CD4-positive, alpha-beta memory T cell (primary cell): ENCODE measurements at places on chromosomes 13 and 19.
A peak's percentile ranks its signal among the peaks of the same experiment; 100 is the strongest.

DNA sequence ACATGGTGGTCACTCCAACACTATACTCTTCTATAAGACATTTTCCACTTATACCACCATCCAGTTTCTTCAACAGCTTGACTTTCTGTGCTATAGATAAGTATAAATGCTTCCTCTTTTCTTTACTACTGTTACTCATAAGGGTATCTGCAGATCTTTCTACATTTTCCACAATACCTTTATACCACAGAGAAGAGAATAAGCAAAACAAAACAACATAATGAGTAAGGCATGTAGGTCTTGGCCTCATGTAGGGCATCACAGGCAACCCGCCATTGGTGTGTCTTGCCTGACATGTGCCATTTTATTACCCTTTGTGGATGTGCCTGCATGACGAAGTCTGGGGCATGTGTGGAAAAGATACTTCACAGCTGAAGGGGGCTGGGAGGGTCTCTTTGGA is 265.3 kb upstream of the STARD13 start:
- no peak for DNase-seq

- DNase-seq = no peak
Measured at GRCh38 chr13:50227361-50227760, 212.1 kb downstream of the KCNRG start.

DNA sequence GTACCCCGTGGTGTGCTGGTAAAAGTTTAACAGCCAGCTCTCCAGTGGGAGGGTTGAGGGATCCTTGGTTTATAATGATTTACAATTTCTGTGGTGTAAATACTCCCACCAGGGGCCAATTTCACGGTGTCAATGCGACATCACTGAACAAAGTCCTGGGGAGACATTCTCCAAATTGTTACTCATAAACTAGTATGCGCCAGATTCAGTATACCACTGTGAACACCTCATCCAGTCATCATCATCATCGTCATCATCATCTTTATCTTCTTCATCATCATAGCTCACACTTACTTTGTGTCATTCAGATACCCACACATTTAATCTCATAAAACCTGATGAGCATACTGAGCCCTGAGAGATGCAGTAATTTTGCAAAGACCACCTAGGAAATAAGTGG is 17.2 kb upstream of the TNFSF14 start:
- no peak for DNase-seq

DNA sequence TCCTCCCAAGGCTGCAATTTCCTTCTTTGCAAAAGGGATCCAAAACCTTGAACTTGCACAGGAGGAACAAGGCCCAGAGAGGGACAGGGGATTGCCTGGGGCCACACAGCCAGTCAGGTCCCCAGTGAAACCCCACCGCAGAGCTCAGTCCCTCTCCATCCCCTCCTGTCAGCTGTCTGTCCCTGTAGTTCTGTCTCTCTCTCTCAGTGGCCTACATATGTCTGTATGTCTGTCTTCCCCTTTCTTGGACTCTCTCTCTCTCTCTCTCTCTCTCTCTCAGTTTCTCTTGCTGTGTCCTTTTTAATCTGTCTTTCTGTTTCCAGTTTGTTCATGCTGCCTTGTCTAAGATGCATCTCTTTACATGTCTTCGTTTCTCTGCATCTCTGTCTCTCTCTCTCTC is 11.5 kb downstream of the CEACAM19 start:
- no peak for DNase-seq

DNA sequence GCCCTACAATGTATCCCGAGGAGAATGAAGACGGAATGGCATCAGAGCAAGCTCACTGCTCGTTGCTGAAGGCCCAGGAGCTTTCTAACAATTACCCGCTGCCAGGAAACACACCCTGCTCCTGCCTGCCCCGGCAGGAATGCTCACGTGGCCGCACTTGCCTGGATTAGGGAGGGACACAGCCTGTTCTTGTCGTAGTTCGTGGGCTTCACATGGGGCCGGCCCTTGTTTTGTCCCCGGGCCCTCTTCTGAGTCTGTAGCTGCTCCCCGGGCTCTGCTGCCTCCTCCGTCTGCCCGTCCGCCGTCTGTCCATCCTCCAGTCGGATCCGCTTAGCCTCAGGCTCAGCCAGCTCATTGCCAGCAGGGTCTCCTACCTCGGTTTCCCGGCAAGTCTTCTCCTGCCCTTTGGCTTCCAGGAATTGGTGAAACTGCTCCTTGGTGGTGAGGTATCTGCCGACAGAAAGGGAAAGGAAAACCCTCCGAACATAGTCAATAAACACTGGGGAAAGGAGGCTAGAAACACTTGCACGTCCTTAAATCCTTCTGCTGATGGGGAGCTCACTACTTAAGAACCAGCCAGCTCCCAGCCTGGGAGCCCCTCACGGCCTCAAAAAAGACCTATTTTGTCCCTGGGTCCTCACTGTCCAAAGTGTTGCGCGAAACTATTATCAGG is 941 bp downstream of the DUS3L start:
- no peak for DNase-seq

GRCh38 chr13:38539632-38540031 is 147.2 kb upstream of the FREM2 start:
- DNase-seq = no peak

DNA sequence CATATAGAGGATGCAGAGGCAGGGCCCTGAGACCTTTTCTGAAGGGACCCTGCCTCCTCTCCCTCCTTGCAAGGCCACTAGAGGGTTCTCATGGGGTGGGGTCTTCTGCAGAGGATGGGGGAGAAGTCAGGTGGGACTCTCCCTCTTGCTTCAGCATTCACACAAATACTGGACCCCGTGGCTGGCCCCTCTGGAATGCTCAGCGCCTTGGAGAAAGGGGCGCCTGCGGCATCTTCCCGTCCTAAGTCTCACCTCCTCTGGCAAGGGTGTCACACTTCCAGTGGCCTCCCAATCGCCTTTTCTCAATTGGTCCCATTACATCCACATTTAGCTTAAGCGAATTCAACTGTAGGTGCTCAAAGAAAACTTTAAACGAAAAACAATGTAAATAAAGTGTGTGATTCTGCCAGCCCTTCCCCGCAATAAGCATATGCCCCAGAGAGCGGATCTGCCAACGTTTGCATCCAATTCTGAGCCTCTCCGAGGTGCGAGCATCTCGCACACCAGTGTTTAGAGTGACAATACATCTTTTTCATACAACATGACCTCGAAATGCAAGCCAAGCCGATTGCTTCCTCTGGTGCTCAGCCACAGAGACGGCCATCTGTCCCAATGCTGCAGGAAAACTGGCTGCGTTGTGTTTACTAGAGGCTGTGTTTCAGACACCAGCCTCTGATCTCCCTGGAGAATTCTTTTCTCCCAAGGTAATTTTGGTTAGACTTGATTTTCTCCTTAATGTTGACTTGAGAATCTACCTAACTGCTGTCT is 69.1 kb upstream of the WASF3 start:
- no peak for DNase-seq

DNA sequence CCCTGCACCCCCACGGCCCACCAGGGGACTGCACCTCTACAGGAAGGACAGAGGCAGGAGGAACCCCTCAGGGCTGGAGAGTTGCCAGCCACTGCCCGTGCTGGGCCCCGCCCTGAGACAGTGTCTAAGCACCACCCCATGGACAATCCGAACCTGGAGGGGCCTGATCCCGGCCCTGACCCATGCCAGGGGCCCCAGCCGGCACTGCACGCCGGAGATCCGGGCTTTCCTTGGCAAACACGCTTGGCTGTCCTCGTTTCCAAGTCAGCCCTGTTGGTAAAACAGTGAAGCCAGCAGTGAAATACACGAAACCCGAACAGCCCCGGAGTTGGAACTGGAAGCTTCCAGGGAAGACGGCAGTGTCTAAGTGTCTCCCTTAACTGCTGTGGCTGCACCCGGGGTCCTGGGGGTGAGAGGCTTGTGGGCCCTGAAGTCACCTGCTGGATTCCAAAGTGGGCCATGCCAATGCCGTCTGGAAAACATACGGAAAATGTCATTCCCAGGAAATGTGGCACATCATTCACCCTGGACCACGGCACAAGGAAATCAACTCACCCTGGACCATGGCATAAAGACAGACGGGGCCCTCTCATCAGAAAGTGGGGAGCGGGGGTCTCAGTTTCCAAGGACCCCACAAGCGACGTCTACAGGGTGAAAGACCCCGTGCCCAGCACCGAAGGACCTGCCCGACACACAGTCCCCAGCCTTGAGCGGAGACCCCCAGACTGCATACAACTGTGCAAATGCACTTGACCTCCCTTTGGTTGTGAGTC is 30.9 kb downstream of the RASA3 start:
- peak; percentile 27 for DNase-seq

- peak; percentile 73 for DNase-seq
Measured at GRCh38 chr19:10553943-10554381, 10.3 kb downstream of the ATG4D start.

DNA sequence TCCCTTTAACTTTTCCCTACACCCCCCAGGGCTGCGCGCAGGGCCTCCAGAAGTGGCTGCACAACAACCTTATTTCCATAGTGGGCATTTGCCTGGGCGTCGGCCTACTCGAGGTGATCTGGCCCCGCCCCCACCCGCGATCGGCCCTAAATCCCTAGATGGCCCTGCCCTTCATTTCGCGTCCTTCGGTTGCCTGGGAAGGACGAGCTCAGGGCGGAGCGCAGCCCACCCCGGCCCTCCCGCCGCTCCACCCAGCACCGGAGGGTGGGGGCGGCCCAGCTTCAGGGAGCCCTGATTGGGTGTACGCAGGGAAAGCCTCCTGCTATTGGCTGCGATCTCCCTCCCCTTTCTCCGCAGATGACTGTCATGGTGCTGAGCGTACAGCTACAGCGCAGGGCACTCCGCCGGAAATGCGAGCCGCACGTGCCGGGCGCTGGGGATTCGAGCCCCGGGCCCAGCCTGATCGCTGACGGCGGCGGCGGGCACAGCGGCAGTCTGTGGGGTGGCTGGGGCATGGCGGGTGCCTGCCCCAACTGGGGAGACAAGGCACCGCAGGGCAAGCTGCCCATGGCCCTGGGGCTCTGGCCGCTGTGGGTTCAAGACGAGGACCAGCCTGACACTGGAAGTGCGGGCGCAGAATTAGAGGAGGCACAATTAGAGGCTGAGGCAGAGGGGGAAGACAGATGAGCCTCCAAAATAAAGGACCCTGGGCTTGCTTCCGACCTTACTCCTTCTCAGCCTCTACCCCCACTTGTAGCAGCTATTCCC is 4.3 kb downstream of the CD37 start:
- no peak for DNase-seq

GRCh38 chr13:23418776-23419683 is 14.5 kb downstream of the SACS start:
- DNase-seq = no peak

GRCh38 chr19:6213266-6213595 is 66.5 kb downstream of the MLLT1 start:
- DNase-seq = no peak

- no peak for DNase-seq
Measured at GRCh38 chr13:99155821-99156220, 44.8 kb upstream of the UBAC2 start.

DNA sequence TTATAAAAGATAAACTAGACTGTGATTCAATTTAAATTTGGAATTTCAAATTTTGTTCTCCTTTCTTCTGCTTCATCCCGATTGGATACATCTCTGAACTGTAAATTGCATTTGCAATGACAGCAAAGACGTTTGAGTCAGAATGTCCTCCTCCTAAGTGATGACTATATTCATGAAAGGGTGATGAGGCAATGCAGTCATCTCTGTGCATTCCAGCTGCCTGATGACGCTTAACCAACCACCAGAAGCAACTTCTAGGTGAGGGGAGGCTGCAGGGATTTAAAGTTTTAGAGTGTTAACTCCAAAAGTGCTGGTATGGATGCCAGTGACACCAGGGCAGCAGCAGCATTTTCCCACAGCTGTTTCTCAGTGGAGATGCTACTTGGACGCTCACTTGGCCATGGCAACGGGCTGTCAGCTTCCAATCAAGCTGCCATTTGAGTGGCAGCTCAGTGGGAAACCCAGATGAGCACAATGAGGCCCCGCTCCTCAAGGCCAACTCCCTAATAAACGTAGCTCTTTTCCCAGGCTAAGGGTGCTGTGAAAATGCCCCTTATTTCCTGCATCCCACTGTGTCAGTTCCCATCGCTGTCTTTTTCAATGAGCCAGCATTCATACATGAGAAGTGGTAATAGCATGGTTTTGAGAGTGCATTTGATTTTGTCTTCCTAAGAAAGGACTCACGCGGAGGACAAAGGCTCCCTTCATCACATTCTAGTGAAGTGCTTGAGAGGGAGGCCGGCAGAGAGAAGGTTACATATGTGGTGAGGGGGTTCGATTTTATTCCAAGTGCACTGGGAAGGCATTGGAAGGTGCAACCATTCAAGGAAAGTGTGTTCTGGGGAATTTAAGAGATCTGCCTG is 45.2 kb upstream of the AMER2 start:
- no peak for DNase-seq

DNA sequence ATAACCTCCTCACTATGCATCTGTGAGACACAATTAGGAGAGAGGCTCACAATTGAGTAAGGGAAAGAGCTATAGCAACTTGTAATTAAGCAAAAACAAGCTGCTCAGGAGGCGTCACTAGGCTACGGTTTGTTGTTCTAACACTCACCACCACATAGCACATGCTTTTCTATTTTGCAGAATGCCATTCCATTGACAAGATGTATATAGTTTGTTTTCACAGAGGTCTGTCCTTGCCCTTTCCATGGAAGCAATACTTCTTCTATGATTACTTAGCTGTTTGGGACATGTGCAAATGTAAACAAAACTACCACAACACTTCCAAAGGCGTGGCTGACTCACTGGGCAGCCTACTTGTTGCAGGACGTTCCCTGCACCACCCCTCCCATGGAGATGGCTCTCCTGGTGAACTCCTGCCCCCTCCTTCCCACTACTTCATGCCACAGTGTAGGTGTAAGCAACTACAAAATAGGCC is 33.9 kb upstream of the FAM216B start:
- no peak for DNase-seq

- no peak for DNase-seq
Measured at GRCh38 chr19:10812902-10813404, 23.1 kb downstream of the TMED1 start.

DNA sequence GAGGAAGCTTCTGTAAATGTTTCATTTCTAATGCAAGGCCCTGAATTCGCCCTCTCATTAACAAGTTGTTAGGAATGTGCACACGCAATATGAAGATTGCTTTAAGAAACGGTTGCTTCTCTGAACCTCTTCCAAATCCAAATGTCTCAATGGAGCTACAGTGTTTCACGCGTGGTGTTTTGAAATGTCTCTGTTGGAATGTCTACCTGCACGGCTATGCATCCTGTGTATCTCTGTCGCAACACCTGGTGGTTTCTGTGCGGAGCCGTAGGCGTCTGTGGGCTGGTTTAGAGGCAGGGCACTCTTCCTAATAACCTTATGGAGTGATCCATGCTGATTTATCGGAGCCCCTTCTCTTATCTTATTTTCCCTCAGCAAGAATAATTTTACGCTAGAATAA is 1584.2 kb upstream of the SLC10A2 start:
- DNase-seq = no peak

GRCh38 chr13:87903553-87903952 is 232.4 kb downstream of the SLITRK5 start:
- no peak for DNase-seq

GRCh38 chr13:109783447-109783814 is 3.0 kb downstream of the IRS2 start:
- no peak for DNase-seq
